Ascending aorta (tissue), 2 donors: ENCODE measurements at places on chromosomes 4 and X.

- no peak for DNase-seq
These were observed 15.4 kb upstream of the KLHL2 start for GRCh38 chr4:165191814-165192499.

DNA sequence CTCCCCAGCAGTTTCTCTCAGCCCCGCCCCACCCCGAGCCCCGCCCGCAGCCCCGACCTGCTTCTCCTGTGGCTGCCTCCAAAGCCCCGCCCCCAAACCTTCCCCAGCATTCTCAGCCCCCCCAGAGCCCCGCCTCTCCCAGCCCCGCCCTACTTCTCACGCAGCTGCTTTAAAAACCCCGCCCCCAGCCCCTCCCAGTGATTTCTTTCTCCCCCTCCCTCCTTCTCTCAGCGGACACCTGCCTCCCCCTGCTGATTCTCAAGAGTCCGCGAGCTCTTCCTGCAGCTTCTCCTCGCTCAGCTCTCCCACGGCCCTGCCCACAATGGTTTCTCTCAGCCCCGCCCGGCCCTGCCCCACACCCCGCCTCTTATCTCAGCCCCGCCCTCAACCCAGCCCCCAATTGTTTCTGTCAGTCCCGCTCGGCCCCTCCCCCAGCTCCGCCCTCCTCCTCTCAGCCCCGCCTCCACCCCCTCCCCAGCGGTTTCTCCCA lies 636 bp upstream of the EOLA1 start:
- peak; percentile 95 for DNase-seq

DNA sequence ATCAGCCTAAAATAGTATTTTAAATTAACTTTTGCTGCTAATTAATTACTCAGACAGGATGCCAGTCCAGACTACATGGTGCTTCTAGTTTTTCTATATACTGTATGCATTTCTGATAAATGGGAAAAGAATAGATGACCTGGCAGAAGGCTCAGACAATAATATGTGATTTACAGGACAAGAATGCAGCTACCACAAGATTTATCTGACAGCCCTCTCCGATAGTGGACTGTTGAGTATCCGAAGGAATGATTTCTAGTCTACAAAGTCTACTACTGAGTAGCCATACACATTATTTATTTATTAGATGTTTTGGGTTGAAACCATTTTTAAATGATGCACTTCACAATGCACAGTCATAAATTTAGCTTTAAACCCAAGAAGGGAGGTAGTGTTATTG lies 212.8 kb downstream of the MAB21L2 start:
- DNase-seq, result no peak

DNA sequence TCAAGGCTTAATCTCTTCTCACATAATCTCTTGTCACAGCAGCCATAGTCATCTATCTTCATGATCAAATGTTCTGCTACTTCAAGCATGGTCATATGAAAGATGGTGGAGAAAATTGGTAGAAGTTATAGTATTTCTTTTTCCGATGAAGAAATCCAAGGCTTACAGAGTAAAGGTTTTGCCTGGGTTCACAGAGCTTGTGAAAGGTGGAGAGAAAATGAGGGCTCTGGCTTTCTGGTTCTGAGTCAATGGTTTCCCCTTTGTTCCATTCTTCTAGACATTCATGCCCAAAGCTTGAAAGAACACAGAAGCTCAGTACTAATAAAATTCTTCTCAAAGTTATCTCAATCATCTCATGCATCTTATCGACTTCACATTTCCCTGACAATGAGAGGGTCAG lies 36.1 kb downstream of the CLNK start:
- DNase-seq, result no peak

GRCh38 chr4:26476545-26476944 lies 13.7 kb downstream of the CCKAR start:
- no peak for DNase-seq
